ENCODE measurements at places on chromosomes 16 and 17.

GRCh38 chr16:4375717-4376116 lies 4.1 kb downstream of the VASN start:
- DNase-seq: no peak

DNA sequence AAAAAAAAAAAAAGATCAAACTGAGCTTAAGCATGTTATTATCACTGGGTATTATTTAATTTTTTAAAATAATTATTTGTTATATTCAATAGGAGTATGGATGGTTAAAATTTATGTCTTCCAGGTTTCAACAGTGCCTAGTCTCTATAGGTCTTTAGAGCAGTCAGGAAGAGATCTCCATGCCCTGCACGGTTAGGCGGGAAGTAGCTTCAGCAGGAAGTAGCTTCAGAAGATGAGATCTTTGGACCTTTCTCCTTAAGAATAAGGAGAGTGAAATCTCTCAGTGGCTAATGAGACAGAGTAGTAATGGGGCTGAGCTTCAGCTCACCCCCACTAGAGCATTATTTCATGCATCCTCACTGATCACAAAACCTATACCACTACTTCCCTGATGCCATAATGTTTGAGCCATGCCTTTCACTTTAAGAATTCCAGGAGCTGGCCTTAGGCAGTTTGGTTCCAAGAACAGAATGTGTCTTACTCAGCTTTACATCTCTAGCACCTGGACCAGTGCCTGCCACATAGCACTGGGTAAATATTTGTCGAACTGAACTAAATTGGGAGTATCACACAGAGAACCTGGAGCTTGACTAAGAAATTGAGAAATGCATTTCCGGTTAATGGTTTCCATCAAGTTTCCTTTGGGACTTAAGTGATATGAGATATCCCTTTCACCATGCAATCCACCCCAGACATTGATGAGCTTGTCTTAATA lies 43.5 kb downstream of the SCPEP1 start:
- DNase-seq: peak; percentile 52

- no peak for DNase-seq
Measured at GRCh38 chr16:14681115-14681514, 13.0 kb downstream of the PLA2G10 start.

GRCh38 chr16:56415875-56416274 lies 9.5 kb downstream of the AMFR start:
- no peak for DNase-seq

DNA sequence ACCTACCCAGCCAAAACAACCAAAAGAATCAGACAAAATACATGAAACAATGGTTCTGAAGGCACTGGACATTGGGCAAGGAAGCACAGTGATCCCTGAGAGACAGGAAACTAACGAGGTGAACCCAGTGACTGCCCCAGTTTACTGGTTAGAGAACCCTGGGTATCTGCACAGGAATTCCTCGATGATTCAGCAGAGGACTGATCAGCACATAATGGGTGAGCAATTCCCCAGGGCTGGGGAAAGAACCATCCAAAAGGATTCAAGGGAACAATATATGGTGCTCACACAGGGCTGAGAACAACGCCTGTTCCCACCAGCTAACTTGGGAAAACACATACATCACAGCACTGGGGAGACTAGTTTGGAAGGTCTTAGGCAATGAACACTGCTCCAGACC lies 167.2 kb downstream of the PARN start:
- DNase-seq: no peak

- no peak for DNase-seq
Measured at GRCh38 chr17:59238906-59239305, 18.6 kb downstream of the GDPD1 start.

- no peak for DNase-seq
Measured at GRCh38 chr17:54623746-54624145, 276.9 kb upstream of the TOM1L1 start.

GRCh38 chr16:88130681-88131080 lies 179.4 kb downstream of the BANP start:
- DNase-seq: no peak

DNA sequence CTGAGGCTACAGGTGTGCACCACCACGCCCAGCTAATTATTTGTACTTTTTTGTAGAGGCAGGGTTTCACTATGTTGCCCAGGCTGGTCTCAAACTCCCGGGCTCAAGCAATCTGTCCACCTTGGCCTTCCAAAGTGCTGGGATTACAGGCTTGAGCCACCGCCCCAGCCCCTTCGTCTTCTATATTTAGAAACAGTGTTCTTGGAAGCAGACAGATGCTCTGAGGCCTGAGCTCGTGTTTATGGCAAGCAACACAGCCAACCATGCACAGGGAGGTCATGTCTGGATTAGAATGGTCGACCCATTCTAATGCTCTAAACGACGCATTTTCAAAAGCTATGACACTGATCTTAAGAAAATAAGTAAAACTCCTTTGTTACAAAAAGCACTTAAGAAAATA lies 16.6 kb downstream of the TMEM204 start:
- DNase-seq: no peak

GRCh38 chr17:72634621-72635020 lies 457.9 kb downstream of the SLC39A11 start:
- no peak for DNase-seq

DNA sequence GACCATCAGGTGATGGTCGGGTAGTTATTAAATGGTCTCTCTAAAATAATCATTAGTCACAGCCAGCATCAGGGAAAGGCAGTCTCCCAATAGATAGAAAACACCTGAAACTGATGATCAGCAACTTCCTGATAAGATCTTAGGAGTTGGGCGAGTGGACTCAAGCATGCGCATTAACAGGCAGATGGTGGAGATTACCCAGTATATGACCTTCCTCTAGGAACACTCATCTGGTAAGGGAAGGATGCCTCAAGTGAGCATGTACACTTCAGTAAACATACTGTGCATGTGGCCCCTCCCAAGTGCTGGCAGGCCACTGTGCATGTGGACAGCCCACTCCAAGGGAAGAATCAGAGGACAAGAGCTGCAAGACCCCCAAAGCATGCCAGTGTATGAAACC lies 105.9 kb downstream of the ABCC12 start:
- no peak for DNase-seq

DNA sequence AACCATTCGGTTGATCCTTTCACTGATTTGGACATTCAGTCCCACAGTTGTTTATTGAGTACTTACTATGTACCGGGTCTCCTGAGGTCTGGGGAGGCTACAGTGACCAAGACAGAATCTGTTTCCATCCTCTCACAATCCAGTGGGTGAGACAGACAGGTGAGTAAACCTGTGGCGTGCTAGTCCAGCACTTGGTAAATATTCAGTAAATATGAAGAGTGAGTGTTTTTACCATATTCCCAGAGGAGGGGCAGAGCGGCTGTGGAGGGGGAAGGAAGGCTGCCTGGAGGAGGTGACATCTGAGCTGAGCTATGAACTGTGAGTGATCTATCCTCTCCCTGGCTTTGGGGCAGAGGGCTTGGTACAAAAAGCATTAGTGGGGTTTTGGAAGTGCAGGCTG lies 31.4 kb downstream of the CCR7 start:
- no peak for DNase-seq

GRCh38 chr16:74771656-74772315 lies 2.8 kb downstream of the FA2H start:
- DNase-seq: no peak

GRCh38 chr16:86710602-86710950 lies 132.2 kb downstream of the FOXL1 start:
- no peak for DNase-seq

- no peak for DNase-seq
Measured at GRCh38 chr16:78894886-78895285, 705.7 kb downstream of the MAF start.

DNA sequence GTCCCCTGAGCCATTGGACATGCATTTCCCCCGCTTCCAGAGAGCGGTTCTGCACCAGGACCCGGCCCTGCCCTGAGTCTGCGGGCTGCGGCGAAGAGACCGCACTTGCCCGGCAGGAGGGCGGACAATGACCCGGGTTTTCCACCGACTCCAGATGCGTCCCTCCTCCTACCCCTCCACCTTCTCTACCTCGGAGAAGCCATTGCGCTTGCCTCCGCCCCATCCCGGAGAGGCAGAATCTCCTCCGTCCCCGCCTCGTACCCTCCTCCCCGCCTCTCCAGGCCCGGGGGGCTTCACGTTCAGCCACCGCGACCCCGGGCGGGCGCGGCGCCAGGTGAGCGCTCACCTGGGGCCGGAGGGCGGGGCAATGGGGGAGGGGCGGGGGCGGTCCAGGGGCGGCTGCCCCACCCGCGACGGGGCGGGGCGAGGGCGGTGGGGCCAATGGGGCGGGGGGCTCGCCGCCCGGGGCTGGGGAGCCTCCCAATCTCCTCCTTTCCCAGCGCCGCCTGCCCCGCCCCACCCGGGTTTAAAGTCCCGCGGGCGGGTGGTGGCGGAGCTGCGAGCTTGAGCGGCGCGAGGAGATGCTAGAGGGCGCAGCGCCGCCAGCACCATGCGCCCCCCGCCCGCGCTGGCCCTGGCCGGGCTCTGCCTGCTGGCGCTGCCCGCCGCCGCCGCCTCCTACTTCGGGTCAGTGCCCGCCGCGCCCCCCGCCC lies at the start of gene WNT9B:
Gene WNT9B (plus strand): TSS at position 555 of the 713 bp plus-strand sequence. CDS start 56 bp downstream, at position 611.
- DNase-seq: no peak

DNA sequence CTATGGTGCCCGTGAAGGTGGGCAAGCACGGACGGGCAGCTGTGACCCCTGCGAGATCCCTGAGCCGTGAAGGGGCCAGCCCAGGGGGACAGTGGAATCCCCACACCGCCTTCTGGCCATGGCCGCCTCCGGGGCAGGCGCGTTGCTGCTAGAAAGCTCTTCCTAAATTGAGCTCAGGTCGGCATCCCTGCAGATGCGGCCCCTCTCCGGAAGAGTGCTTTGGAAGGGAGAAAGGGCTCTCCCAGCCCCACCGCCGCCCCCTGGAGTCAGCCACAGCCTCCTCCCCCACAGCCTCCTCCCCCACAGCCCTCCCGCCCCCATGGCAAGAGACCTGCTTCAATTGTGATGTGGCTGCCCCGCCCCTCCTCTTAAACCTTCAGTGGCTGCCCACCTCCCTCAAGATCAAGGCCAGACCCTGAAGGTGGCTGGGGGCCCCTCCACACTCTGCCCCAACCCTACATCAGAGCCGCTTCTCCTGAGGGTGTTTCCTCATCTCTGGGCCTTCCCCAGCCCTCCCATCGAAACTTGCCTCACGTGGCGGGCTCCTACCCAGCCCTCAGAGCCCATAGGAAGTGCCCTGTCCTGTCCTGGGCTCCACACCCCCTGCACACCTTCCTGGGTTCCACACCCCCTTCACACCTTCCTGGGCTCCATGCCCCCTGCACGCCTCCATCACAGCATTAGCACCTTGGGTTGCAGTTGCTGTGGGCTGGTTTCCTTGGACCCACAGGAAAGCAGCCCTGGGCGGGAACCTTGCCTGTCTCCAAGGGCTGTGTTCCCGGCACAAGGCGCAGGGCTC lies 5.5 kb upstream of the CBFA2T3 start:
- DNase-seq: no peak

DNA sequence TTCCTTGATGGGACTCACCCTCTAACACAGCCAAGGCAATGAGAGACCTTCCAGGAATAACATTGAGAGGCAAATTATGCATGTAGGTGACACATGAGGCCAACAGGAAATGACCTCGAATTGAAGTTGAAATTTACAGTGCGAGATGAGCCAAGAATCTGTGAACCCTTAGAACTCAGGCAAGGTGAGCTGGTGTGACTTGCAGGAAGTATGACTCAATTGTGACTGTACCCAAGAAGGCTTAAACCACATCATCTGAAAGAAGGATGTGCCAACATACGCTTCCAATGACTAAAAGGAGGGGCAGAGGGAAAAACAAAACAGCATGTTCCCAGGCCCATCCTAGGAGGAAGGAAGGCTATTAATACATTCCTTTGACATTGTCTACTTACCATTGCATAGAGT lies 44.8 kb downstream of the PITPNC1 start:
- peak; percentile 65 for DNase-seq

GRCh38 chr17:30964876-30965275 lies 6.0 kb upstream of the RNF135 start:
- DNase-seq: no peak

DNA sequence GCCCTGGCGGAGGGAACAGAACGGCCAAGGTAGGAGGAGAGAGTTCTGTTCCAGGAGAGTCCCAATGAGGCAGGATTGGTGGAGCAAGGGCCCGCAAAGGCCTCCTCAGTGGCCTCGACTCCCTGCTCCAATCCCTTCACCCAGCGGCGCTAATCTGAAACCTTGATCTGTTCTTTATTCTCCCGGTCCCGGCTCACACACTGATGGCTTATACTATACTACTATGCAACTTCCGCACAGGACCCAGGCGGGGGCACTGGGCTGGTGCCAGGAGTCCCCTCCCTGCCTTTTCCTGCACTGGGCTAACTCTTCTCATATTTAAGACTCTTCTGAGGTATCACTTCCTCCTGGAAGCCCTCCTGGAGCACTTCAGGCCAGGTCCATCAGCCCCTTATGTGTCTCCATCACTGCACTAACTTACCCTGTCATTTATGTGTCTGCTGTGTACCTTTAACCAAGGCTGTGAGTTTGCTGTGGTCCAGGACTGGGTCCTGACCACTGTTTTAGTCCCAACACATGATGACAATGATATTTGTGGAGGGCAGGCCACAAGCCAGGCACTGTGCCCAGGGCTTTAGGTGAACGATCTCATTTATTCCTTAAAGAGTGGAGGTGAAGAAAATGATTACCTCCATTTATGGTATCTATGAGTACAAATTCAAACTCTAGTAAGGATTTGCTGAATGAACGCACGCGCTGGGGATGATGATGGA lies 6.8 kb downstream of the CCDC102A start:
- DNase-seq: no peak

- no peak for DNase-seq
Measured at GRCh38 chr17:14701886-14702285, 401.0 kb downstream of the HS3ST3B1 start.

DNA sequence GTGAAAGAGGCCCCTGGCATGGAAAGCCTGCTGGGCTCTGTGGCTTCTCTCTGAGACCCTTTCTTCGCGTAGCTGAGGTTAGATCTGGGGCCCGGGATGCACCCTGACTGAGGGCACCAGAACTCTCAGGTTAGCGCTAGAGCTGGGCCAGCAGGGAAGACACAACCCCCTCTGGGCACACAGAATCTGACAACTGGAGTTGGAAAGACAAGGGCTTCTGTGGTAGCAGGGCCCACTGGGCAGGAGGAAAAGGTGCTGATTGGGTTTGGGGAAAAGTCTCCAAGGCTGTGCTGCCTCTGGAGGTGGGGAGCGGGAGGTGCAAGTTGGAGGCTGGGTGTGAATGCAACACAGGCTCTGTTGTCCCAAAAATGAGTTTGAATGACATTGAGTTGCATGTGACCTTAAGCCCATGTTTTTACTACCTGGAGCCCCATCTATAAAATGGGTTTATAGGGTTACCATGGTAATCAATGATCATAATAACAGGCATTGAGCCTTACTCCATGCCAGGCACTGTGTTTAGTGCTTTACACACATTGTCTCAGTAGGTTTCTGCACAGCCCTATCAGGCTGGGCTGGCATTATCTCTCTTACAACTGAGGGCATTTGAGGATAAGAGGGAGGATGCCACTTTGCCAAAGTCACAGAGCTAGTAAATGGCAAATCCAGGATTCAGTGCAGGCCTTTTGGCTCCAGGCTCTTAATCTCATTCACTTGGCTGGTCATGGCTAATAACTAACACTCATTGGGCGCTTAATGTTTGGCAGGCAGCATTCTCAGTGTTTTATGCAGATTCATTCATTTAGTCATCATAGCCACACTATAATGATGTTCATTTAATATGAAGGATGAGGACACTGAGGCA lies 9.5 kb upstream of the IGFBP4 start:
- DNase-seq: no peak
